ENCODE measurements at places on chromosomes 2 and 18.

GRCh38 chr2:234050455-234051135, at the start of gene SPP2:
SPP2 (plus strand) TSS chr2:234050702; CDS start chr2:234050787, 85 bp downstream.
- no peak for DNase-seq

DNA sequence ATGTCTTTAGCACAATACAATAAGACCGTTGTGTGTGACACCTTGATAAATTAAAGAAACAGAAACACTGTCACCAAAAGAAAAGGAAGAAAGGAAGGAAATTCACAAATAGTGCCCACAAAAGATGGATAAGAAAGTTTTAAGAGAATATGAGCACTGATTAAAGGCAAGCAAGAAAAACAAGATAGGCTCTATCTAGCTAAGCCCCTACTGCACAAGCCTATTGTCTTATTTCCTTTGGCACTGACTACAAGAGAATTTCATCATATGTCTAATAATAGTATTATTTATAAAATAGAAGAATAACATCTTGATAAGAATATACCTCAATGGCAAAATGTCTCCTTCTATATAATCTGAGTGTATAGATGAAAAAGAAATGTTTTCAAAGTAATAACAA, 335.7 kb downstream of the NCKAP5 start:
- DNase-seq: no peak

- no peak for DNase-seq
Observed at GRCh38 chr2:152161598-152161997, 14.0 kb downstream of the STAM2 start.

GRCh38 chr2:233146194-233146593, 86.1 kb downstream of the INPP5D start:
- no peak for DNase-seq

DNA sequence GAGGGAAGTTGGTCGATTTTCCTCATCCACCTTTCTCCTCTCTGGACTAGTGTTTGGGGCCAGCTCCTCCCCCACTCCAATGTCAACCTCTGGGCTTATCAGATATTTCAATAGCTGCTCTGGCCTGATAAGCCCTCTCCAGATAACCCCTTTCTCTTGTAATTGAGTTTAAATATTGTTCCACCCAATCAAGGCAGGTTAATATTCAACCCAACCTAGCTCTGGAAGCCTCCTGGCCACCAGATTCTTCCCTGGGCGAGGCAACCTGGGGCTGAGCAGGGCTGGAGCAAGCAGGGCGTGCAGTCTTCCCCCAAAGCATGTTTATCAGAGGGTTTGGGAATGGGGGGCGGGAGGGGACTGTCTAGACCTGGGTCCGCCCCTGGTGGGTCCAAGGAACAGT, 73.8 kb downstream of the TFCP2L1 start:
- DNase-seq: no peak

DNA sequence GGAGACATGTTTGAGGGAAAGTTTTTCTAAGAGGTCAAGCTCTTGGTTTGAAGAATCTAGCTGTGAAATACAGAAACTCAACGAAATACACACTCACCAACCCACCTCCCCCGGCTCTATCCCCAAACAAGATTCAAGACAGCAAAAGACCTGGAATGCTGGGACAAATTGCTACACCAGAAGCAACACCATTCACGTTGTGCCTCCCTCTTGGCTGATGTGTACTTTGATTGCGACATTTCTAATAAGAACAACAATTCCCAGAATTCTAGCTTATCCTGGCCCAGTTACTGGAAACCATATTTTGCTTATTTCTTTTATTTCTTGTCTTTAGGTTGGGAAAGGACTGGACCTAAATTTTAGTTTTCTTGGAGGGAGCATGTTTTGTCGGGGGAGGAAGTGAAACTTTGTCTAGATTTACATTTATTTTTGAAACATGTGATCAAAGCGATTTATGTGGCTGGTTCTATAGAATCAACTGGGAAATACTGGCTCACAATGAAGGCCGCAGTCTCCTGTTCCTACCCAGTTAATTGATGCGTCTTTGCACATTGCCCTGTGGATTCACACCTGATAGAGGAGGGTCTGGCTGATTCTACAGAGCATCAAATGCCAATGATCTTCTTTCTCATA, 29.6 kb upstream of the LPIN1 start:
- no peak for DNase-seq

DNA sequence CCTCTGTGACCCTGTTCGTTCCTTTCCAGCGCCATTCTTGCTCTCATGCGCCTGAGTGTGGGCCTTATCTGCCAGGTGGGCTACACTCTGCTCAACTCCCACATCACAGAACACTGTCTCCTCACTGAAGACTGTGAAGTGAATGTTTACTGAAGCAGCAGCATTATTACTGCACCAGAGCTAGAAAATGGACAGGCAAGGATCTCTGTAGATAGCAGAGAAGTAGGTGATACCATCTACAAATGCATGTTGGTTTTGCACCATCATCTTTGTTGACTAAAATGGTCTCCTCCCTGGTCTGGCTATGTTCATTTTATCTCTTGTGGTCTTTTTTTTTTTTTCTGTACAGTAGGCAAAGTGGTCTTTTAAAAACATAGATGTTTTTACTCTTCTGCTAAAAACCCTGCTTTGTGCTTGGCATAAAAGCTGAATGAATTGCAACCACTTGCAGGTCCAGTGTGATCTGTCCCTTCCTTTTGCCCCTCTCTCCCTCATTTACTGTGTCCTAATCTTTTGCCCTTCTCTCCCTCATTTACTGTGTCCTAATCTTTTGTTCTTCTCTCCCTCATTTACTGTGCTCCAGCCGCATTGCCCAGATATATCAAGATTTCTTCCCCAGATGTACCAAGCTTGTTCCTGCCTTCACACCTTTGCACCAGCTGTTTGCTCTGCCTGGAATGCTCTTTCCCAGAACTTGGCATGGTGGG, 35.4 kb downstream of the BABAM2 start:
- DNase-seq: no peak

GRCh38 chr2:75155115-75155514, 44.2 kb downstream of the TACR1 start:
- DNase-seq: no peak

DNA sequence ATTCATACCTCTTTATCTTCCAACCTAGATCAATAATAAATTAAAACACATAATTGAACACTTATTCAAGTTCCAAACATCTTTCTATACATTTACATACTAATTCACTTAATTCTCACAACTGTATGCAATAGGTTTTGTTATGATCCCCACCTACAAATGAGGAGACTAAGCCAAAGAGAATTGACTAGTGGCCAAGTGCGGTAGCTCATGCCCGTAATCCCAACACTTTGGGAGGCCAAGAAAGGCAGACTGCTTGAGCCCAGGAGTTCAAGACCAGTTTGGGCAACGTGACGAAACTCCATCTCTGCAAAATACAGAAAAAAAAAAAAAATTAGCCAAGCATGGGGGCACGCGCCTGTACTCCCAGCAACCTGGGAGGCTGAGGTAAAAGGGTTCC, 36.8 kb downstream of the KCNG3 start:
- DNase-seq: no peak

- DNase-seq: no peak
Observed at GRCh38 chr2:201186982-201187381, 4.0 kb downstream of the CASP10 start.

Measured in NCI-H1436 (cell line).